Hematopoietic multipotent progenitor cell treated with erythropoietin and hydrocortisone succinate and interleukin-3 and kit ligand, for 4 days (in vitro differentiated cells): ENCODE measurements at places on chromosomes 1 and 21.
A peak's percentile ranks its signal among the peaks of the same experiment; 100 is the strongest.

DNA sequence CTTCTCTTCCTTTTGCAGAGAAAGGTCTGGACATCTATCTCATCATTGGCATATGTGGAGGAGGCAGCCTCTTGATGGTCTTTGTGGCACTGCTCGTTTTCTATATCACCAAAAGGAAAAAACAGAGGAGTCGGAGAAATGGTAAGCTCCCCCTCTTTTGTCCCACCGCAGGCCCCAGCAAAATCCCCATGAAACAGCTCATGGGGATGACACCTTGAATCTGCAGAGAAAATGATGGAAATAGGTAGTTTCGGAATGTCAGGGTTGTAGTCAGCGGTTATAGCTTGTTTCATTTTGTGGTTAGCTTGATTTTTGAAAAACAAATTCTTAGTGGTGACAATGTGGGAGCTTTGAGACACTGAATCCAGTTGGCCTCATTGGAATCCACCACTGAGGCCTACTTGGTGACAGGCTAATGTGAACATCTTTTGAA, 10.3 kb downstream of the CD2 start:
- no peak for DNase-seq

GRCh38 chr1:119222271-119222670, 81.8 kb upstream of the WARS2 start:
- no peak for DNase-seq

DNA sequence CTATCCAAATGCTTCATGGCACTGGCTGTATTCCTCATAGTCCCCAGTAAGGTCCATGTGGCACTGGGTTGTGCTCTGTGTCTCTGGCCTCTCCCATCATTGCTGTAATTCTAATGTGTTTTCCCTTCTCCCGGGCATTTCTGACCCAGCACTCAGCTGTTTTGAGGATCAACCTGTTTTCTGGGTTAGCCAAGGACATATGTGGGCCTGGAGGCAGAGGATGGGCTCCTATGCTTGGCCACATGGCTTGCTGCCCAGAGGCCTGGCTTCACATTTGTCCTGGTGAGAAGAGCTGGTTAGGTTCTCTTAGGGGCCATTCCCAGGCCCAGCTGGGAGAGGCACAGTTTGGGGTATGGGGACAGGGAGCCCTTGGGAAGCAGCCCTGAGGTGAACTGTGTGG, 103.1 kb downstream of the FAM78B start:
- DNase-seq = no peak

DNA sequence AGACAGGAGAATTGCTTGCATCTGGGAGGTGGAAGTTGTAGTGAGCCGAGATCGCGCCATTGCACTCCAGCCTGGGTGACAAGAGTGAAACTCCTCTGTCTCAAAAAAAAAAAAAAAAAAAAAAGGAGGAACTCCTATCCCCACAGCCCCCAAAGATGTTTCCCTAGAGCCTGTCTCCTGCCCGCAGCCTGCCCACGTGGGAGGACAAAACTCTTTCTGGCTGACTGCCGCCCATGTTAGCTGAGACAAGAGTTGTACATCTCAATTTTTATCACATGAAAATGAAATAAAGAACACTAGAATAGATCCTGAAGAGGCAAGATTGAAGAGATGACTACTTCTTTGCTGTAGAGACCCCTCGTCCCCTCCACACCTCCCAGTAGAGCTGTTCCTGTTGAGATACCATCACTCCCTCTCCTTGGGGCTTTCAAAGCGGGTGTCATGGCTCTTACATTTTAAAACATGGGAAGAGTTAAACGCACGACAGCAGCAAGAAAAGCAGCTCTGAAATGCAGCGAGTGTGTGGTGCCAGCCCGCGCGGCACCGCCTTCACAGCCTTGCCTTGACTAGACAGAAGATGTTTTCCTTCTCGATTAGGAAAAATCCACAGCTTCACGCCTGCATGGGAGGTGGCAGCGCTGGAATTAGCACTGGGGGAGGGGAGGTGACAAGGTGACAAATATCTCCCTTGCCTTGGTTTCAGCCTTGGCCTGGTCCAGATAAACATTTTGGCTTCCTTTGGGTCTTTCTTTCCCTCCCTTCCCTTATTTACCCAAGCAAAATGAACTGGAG, 253.4 kb upstream of the CSF3R start:
- peak; percentile 20 for DNase-seq

- no peak for DNase-seq
Measured at GRCh38 chr1:51946300-51946699, 44.2 kb downstream of the RAB3B start.

- DNase-seq = no peak
Measured at GRCh38 chr1:85417017-85417416, 47.9 kb downstream of the DDAH1 start.

DNA sequence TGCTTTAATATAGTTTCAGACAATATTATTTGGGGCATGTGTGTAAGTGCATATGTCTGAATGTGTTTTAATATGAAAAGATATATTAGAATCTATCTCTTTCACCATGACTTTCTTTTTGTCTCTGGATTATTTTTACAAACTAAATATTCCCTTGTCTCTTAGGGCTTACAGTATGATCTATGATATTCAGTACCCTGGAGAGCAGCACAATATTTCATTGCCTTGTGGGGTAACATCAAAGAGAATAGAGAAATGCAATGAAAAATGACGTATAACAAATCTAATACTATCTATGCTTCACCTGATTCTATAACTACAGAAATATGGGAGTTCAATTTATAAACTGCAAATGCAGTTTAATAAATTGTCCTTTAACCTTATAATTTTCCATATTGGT, 2084.5 kb downstream of the MRPL39 start:
- DNase-seq = peak; percentile 22

DNA sequence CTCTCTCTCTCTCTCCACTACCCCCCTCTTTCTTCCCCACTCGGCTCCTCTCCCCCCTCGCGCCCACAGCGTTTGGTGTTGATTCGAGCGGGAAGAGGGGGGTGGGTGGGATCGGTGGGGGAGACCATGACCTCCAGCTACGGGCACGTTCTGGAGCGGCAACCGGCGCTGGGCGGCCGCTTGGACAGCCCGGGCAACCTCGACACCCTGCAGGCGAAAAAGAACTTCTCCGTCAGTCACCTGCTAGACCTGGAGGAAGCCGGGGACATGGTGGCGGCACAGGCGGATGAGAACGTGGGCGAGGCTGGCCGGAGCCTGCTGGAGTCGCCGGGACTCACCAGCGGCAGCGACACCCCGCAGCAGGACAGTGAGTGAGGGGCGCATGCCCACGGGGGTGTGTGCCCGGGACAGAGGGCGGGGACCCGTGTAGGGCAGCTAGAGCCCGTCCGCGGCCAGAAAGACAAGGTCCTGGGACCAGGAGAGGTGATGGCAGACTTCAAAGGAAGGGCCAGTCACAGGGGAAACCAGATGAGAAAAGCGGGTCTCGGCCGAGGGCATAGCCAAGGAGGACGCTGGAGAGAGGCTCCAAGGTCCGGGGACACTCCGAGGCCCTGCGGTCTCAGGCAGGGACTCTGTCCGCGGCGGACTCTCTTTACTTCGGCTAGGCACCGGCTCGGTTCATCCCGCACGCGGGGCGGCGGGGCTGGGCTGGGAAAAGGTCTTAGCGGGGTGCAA, at the start of gene PRRX1:
PRRX1 (plus strand) TSS at position 39 of the 735 bp plus-strand sequence; CDS start at position 127, 88 bp downstream.
- no peak for DNase-seq

- no peak for DNase-seq
Measured at GRCh38 chr1:7587108-7587772, 183.9 kb upstream of the VAMP3 start.

DNA sequence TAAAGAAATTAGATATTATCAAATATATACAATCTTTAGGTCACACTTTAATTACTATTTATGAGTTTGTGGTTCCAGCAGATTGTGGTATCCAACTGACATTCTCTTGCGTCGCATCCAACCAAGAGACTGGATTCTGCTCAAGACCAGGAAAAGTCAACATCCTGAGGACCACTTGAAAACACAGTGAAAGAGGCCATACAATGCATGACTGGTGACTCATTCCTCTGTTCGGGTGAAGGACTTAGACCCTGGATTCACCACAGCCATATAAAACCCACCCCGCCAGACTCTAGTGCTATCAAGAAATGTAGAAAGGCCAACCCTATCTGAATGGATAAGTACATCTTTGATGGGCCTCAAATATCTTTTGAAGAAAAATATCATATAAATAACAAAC, 14.5 kb upstream of the CFHR4 start:
- DNase-seq = no peak

- DNase-seq = no peak
Measured at GRCh38 chr1:15326691-15327588, 79.9 kb downstream of the FHAD1 start.

- DNase-seq = no peak
Measured at GRCh38 chr1:41733021-41733420, 185.7 kb downstream of the HIVEP3 start.

- peak; percentile 84 for DNase-seq
Measured at GRCh38 chr1:185694081-185694480, 40.1 kb upstream of the HMCN1 start.

DNA sequence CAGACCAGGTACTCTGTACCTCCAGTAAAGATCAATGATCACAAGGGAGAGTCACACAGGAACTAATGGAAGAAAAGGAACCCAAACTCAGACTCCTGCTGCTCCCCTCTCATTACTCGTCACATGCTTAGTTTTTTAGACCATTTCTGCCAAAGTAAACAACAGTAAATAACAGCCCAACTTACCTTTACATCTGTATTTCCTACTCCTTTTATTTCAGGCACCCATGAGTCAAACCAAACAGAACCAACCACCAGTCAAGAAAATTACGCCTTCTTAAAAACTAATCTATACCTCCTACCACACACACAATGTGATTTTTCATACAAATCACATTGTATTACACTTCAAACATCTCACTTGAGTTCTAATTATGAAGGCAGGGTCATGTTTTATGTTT, 61.4 kb upstream of the HTR1D start:
- DNase-seq = no peak

DNA sequence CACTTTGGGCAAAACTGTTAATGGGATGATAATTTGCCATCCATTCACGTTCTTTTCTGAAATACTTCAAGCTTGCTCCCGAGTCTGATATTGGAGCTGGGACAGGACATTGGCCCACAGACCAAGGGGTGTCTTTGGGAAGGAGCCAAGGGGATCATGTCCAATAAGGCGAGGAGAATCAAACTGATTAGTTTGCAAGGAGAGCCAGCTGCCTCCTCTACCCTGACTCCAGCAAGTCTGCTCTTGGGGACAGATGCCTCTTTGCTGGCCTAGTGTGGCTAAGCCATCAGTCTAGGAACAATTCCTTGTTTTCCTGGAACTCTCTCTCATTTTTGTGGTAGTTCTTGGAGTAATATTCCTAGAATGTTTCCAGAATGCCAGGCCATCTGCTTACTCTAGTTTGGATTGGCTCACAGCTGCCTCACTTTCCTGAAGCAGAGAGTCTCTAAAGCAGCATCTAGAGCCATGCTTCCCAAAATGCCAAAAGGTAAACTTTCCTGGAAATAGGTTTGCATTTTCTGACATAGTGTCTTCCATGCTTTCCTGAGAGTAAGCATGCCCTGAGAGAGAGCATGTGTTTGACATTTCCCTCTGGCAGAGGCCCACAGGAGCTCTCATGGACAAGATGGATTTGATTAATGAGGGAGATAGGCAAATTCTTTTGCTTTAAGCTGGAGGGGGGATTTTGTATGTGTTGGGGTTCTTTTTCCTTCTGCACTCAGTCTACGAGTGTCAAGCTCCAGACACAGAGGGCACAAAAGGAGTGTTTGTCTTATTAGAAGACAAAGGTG, 145.6 kb downstream of the GDAP2 start:
- no peak for DNase-seq

- DNase-seq = no peak
Measured at GRCh38 chr1:191125950-191126349, 648.3 kb upstream of the BRINP3 start.

DNA sequence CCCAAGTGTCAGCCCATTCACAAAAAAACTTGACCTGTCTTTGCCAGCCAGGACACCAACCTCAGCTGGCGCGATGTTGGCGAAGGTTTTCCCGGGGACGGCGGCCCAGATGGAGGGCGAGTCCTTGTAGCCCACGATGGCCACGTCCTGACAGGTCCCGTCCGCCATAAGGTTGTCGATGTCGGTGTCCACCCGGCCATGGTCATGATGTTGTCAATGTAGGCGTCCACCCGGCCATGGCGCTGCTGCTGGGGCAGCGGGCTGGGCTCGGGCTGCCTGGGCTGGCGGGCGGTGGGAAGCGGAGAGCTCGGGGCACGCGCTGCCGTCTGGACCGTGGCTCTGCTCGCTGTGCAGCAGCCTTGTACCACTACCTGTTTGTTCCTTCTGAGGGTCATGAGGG, 18.3 kb upstream of the MYOC start:
- no peak for DNase-seq

GRCh38 chr1:6794164-6794563, 8.9 kb downstream of the CAMTA1 start:
- DNase-seq = peak; percentile 78

DNA sequence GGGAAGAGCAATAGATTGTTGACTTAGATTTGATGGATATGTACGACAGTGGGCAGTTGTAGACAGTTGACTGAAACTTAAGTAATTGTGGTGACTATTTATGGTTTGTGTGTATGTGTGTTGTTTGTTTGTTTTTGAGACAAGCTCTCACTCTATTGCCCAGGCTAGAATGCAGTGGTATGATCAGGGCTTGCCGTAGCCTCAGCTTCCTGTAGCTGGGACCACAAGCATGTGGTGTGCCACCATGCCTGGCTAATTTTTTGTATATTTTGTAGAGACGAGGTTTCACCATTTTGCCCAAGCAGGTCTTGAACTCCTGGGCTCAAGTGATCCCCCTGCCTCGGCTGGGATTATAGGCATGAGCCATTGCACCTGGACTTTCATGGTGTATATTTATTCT, 9.8 kb downstream of the SDHC start:
- DNase-seq = peak; percentile 53

DNA sequence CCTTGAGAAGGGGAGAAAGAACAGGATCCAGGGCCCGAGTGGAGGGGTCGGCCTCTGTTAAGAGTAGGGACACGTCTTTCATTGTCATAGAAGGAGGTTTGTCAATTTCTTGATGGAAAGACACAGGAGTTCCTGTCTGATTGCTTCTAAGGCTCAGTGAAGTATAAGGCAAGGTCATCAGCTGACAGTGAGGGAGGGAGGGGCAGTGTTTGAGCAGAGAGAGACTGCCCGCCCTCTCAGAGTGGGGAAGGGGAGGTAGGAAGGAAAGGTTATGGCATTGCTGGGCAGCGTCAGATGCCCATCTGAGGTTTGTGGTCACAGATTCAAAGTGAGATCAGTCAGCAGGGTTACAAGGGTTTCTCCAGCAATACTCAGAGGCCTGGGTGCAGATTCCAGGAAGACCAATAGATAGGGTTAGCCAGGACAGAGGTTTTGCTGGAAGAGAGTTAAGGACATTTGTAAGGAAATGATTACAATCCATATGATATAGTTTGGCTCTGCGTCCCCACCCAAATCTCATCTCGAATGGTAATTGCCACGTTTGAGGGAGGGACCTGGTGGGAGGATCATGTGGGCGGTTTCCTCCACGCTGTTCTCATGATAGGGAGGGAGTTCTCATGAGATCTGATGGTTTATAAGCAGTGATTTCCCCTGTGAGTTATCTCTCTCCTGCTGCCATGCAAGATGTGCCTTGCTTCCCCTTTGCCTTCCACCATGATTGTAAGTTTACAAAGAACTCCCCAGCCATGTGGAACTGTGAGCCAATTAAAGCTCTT, 127.2 kb upstream of the GJB5 start:
- peak; percentile 44 for DNase-seq

- DNase-seq = peak; percentile 69
Measured at GRCh38 chr1:156625436-156626078, 6.3 kb downstream of the HAPLN2 start.
